ENCODE measurements at places on chromosomes 7 and 10.

- DNase-seq = no peak
Observed at GRCh38 chr10:22315455-22316285, 518 bp upstream of the COMMD3 start.

GRCh38 chr7:116417593-116418345 is 81.8 kb upstream of the CAV2 start:
- no peak for DNase-seq

DNA sequence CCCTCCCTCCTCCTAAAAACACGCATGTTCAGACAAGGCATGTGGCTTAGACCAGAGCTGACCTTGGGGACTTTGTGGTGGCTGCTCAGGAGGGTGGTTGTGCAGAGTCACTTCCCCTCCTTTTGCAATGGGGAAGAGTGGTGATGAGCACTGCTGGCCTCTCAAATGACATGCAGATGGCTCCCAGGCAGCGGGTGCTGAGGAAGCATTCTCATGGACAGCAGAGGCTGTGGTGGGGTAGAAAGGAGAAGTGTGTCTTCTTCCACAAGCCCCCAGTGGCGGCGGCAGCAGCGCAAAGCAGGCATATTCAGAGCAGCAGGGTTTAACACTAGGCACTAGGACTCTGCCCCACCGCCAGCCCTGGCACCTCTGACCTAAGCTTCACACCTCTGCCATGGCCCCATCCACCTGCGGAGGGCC is 105.9 kb upstream of the ANLN start:
- DNase-seq = peak; percentile 33

DNA sequence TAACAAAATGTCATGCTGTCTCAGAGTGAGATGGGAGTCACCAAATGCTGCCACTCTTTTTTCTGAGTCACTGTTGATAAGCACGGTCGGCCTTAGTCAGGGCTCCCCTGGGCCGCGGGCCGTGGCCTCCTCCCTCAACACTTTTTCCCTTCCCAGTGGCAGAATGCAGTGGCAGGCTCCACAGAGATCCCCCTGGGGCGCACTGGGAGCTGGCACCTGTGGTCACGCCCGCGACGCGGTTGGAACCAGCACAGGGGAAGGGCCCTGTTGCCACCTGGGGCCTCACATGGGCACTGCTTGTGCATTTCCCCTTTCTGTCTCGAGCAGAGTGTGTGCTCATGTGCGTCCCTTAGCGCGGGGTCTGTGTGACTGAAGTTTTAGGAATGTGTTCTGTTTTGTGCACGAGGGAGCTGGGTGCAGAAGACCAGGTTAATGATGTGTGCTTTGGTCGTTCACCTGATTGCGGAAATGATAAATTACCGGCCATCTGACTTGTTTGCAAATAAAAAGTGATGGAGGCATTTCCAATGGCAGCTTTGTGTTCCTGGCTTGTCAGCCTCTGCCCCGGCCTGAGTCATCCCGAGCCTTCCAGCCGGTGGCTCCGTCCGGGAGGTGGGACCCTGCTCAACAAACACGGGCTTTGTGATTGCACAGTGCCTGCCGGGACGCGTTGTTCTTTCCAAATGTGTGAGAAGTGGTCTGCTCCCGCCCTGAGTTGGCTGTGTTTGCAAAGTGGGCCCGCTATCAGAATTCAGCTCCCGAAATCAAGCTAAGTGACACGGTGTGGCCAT is 100.7 kb downstream of the NKX6-2 start:
- DNase-seq = peak; percentile 78

GRCh38 chr7:44609829-44610228 is 3.4 kb downstream of the OGDH start:
- DNase-seq = no peak

DNA sequence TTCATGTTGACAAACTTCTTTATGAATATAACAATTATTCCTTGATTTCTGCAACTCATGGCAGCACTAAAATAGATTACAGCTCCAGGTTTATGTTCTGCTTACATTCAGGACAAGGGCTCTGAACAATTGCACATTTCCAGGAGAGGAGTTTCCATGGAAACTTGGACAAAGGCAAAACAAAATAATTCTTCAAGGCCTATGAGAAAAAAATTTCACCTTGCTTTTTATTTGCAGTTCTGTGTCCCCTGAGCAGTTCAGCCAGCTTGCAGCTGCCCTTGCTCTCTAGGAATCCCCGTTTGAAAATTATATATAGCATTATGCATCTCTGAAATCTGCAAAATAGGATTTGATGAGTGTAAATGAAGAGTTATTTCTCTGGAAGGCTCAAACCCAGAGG is 71.7 kb downstream of the ARL4A start:
- no peak for DNase-seq

- DNase-seq = no peak
Observed at GRCh38 chr10:86314616-86315548, 51.7 kb downstream of the GRID1 start.

GRCh38 chr7:132871419-132871818 is 210.5 kb downstream of the CHCHD3 start:
- no peak for DNase-seq

- DNase-seq = no peak
Observed at GRCh38 chr10:133164816-133165555, 5.0 kb downstream of the KNDC1 start.

- DNase-seq = no peak
Observed at GRCh38 chr7:1587738-1588137, 17.9 kb upstream of the PSMG3 start.

- DNase-seq = no peak
Observed at GRCh38 chr10:46052791-46053375, 6.8 kb upstream of the MSMB start.

- DNase-seq = peak; percentile 89
Observed at GRCh38 chr7:116525913-116526861, 1.4 kb downstream of the CAV1 start.

GRCh38 chr10:14009371-14010100 is 321.2 kb downstream of the FRMD4A start:
- DNase-seq = no peak

DNA sequence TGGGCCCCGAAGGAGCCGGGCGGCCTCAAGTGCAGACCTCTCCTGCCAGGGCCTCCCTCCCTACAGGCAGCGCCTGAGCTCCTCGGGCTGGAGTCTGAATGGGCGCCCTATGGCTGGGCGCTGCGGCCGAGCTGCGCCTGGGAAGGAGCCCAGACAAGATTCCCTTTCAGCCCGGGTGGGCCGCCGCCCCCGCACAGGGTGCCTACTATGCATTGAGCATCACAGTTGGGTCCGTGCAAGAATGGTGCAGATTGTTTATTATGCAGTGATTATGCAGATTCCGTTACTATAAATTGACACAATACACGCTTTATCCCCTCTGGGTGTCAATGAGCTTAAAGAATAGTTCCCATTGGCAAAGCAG is 77.2 kb upstream of the PDGFA start:
- peak; percentile 98 for DNase-seq

GRCh38 chr7:100714725-100715124 is 5.5 kb upstream of the EPO start:
- no peak for DNase-seq

GRCh38 chr7:28161331-28161730 is 19.3 kb downstream of the JAZF1 start:
- DNase-seq = no peak

DNA sequence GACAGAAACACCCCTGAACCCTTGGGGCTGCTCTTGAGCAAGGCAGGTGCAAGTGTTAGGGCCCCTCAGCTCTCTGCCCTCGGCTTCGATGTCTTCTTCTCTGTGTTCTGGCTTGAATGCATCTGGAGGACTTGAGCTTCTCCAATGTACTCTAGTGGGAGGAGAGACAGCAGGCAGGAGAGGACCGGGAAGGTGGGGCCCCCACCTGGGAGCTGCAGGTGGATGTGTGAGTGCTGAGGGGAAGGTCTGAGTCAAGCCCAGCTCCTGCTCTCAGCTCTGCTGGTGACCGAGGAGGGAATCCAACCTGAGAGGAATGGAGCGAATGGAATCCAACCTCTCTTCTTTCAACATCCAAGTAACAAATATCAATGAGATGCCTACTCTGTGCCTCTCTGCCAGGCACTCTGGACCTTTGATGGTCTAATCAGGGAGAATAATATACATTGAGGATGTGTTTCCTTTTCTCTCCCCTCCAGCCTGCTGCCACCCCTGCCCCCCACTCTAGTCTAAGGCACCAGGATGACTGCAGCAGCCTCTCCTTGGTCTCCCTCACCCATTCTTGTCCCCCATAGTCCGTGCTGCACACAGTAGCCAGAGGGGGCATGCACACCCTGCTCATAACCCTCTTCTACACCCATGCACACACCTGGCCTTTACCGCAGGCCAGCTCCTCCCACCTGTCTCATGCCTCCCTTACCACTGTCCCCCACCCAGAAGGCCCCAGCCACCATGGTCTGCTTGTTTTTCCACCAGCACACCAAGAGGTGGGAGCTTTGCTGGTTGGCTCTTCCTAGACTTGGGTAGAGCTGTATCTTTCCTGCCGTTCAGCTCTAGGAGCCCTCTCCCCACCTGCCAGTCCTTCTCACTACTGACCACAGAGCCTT is 13.6 kb downstream of the TBATA start:
- peak; percentile 46 for DNase-seq

GRCh38 chr10:93454736-93455135 is 27.4 kb downstream of the MYOF start:
- DNase-seq = no peak

GRCh38 chr10:80537086-80537735 is 491 bp upstream of the SH2D4B start:
- DNase-seq = no peak

DNA sequence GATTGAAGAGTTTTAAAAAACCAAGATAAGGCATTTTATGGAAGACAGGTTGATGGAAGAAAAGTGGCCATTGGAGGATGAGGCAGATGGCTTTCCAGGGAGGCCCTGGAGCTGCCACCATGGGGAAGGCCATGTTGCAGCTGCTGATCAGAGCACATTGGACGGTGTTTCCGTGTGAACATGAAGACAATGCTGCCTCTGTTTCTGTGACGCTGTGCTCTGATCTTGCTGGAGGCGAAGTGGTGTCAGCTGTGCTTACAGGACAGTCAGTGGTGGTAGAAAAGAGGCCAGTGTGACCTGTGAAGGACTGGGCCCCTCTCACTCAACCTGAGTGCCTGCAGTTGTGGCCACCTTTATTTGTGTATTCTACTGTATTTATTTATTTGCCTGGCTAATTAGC is 132.9 kb downstream of the FAM204A start:
- DNase-seq = no peak

GRCh38 chr7:139886206-139886605 is 57.1 kb downstream of the TBXAS1 start:
- DNase-seq = no peak

- DNase-seq = no peak
Observed at GRCh38 chr10:78850644-78851435, 217.9 kb upstream of the ZMIZ1 start.

- DNase-seq = no peak
Observed at GRCh38 chr7:27767374-27767773, 27.4 kb downstream of the TAX1BP1 start.

- no peak for DNase-seq
Observed at GRCh38 chr7:34652809-34653208, 5.2 kb upstream of the NPSR1 start.

GRCh38 chr7:114925434-114925833 is 3.5 kb downstream of the MDFIC start:
- no peak for DNase-seq

DNA sequence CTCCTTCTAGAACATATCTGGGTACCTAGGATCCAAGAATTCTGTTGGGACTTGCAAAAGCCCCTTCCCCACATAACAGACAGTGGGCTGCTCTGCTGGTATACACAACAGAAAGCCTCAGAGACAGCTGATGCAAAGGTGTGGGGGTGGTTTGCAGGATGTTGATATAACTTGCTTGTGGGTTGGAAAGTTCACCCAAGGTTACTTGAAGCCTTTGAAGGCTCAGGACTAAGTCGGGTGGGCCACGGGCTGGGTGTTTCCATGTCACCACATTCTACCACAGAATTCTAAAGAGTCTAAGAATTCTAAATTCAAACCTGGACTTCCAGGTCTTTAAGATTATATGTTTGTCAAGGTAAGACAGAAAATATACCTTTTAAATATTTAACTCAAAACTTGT is 7.4 kb upstream of the NRCAM start:
- DNase-seq = no peak

DNA sequence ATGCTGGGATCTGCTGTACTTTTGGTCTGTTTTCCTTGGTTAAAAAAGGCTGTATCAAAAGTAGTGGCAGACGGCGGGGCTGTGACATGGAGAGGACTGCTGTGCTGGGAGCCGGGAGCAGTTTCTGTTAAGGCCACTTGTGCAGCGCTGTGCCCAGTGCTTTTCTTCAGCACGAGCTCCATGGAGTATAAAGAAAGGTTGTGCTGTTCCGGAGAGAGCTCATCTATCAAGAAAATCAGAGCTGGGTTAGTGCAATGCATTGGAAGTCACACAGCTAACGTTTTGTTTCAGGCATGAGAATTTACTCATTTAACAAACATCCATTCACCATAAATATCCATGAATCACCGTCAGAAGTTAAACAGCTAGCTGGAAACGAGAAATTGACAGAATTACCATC is 62.0 kb downstream of the KIAA1549 start:
- DNase-seq = no peak

DNA sequence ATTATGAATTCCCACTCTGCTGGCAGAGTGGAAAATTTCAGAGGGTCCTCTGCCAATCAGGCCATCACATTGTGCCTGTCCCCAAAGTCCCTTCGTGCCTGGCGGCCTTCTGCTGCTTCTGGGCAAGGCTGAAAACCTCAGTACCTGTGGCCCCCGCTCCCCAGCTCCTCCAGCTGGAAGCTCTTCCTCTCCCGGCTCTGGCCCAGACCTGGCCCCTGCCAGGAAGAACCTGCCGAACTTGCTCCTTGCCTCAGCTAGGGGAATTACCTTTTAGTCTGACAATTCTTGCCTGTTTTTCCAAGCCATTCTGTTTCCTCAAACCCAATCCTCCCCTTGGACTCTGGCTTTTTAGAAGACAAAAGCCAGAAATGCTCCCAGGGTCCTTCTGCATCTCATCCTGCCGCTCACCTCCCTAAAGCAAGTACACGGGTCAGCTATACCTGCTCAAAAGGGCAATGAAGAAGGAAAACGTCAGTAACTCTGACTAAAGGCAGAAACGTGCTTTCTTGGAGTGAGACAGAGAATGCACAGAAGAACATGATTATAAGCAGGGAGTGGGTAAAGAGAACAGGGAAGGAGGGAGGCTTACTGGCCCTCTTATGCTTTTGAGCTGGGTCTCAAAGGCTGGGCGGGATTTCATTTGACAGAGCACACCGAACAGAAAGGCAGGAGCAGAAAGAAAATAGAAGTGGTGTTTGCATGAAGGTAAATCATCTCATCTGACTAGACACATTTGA is 28.1 kb upstream of the TRIL start:
- DNase-seq = no peak

GRCh38 chr10:31646519-31646918 is 282.1 kb downstream of the ARHGAP12 start:
- no peak for DNase-seq

DNA sequence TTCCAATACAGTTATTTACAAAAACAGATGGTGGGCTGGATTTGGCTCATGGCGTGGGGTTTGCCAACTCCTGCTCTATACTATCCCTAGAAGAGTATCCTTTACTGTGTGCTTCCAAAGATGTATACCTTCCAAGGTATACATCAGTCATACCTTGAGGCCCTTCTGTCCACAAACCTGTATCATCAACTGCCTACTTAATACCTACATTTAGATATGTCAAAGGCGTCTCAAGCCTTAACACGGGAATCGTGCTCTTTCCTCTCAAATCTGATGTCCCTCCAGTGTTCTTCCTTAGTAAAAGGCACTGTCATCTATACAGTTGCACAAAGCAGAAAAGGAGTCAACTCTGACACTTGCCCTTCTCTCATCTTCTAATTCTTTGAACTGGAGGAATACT is 36.9 kb downstream of the NAMPT start:
- no peak for DNase-seq
